HFF-Myc (cell line): ENCODE measurements at places on chromosomes 11 and 22.

DNA sequence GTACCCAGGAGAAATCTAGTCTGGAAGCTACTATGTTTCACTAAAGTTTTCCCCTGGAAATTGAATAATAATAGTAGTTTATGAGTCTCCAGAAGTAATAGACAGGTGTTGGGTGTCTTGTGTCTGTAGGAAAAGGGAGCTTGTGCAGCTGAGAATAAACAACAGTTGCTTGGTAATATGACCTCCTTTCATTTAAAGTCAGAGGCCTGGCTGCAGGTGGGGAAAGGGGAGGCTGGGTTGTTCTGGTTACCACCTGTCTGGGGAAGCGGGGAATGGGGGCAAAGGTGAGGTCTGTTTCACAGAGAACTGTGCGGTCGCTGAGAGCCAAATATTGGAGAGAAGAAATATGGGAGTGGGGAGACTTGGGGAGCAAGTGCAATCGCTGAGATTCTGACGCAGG, 3.3 kb upstream of the GRAMD1B start:
- DNase-seq: no peak

- no peak for DNase-seq
Observed at GRCh38 chr11:36825251-36825650, 227.2 kb upstream of the RAG2 start.

- DNase-seq: no peak
Observed at GRCh38 chr11:128905345-128906184, 14.4 kb downstream of the KCNJ5 start.

GRCh38 chr11:35334385-35335090, 84.8 kb downstream of the SLC1A2 start:
- DNase-seq: no peak

GRCh38 chr11:62137276-62137861, 13.6 kb downstream of the INCENP start:
- DNase-seq: no peak

DNA sequence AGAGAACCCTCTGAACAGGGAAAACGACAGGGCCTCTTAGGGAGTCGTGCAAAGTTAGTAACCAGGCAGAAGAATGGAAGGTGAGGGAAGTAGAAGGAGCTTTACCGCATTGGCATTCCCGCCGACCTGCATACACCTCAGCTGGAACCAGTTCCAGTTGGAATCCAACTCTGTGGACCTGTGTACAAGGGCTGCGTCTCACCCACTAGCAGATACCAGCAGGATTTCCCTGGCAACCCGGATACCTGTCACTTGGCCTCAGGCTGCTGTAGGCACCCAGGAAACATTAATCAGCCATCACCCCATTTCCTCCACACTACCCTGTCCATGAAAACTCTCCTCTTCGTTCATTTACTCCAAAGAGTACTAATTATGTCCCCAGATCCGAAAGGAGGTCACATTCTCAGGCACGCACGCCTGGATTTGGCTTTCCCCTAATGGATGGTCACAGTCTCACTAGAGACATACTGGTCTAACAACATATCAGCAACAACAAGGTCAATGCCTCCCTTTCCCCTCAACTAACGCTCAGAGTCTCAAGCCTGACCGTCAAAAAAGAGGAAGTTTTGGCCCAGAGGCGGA, 842 bp downstream of the ARFGAP2 start:
- DNase-seq: no peak

DNA sequence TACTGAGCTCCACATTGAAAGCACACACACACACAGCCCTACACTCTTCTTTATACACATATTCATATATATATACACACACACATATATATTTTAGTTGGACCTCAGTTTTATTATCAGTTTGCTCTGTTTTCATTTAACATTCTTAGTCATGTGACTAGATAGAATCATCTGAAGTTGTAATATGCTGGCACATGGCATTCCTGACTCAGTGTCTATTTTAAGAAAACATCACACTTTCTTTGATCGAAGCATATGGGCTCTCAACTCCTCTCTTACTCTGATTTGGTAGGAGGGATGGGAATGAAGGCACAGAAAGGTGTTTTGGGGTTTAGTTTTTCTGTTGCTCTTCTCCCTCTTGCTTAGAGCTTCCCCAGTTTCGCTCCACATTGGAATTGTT, 24.8 kb downstream of the AMOTL1 start:
- no peak for DNase-seq

DNA sequence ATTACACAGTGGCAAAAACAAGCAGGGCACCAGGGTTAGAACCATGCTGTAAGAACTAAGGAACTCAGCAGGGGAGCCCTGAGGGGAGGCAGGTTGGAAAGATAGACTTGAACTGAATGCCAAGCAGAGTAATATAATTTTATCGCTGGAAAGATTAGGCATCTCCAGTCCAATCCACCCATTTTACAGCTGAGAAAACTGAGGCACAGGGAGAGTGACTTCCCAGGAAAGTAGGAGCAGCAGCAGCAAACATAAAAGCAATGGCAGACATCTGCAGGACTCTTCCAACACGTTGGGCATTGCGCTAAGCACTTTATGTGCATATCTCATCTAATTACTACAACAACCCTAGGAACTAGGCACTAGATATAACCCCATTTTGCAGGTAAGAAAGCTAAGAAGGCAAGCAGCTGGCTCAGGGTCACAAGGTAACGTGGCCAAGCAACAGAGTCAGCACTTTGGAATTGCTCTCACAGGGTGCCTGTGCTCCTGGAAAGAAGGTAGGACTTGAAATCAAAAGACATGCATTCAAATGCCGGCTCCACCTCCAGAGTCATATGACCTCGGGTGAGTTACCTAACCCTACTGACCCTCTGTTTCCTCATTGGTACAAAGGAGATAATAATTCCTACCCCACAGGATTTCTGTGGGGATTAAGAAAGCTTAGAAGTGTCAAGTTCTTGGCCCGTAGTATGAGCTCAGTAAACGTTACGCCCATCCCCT, 215.3 kb downstream of the BARX2 start:
- no peak for DNase-seq

DNA sequence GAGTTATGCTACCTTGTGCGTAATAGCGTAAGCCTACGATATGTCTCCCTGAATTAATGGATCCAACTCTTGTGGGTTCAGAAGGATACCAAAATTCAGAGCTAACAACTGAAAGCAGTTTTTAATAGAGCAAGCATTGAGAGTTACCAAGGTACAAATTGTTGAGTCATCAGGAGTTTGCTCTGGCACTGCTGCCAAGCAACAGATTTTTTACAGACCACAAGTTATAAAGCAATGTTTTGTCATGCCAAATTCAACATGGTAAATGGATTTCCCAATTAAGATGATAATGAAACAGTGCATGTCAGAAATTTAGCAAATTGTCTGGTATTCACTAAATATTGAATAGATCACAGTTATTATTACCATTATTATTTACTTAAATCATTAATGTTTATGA, 295.6 kb downstream of the NELL1 start:
- no peak for DNase-seq

DNA sequence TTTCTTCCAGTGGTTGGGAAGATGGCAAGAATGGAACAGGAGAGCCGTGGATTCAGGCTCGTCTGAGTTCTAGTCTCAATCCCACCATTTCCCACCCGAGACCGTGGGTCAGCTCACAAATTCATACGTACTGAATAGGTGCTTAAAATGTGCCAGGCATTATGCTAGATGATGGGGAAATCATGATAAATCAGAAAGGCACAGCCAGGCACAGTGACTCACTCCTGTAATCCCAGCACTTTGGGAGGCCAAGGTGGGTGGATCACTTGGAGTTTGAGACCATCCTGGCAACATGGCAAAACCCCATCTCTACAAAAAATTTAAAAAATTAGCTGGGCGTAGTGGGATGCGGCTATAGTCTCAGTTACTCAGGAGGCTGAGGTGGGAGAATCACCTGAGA, 7.1 kb downstream of the TRIOBP start:
- no peak for DNase-seq

- DNase-seq: no peak
Observed at GRCh38 chr11:1628506-1629325, 859 bp upstream of the KRTAP5-5 start.

DNA sequence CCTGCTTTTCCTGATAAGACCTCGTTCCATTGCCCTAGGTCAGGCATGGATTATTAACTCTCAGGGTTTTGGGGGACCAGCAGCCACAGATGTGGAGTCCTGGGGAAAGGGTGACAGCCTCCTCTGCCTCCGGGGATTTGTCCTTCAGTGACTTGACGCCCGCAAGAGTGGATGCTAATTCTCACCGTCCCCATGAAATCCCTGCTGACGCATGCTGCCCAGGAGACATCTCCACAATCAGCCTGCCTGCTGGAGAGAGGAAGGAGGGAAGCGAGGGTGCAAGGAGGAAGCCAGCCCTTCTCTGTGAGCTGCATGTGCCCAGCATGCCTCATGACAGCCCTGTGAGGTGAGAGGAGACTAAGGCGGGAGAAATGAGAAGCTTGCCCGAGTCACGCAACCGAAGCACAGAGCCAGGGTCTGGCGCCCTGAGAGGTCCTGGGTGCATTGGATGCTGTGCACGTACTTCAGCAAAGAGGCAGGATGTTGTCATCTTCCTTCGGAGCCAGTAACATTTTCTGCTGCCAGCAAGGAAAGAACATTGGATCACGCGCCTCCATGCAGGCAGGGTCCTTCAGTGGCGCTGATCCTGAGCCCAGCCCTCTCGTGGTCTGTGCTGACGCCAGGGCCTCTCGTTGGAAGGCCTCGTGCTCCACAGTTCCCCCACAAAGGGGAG, 27.3 kb upstream of the KRTAP5-6 start:
- no peak for DNase-seq

- no peak for DNase-seq
Observed at GRCh38 chr11:102809971-102810370, 12.0 kb upstream of the MMP1 start.

DNA sequence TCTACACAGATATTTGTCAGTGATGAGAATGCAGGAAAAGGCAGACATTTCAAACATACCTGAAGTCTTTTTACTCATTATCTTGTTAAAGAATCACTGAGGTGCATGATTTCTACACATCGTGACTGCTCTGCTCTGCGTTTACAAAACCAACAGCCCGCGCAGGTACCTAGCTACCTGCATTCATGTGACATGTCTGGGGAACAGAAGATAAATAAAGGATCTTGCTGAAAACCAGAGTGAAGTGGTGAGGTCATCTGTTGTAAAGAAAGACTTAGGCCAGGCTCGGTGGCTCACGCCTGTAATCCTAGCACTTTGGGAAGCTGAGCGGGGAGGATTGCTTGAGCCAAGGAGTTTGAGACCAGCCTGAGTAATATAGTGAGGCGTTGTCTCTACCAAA, 15.7 kb downstream of the ASPHD2 start:
- DNase-seq: no peak

DNA sequence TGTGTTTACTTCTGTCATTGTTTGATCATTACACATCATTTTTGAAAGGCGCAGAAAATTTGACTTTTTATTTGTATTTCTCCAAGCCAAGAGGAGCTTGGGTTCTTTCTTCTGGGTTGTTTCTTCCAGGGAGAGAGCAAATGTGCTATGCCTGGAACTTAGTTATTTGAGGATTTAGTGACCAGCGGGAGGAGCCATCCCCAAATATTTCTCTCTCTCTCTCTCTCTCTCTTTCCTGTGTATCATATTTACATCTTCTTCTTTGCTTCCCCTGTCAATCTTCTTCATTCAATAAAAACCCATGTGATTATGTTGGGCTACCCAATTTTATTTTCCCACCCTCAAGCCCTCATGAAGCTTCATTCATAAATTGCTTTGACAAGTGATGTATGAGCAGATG, 534.5 kb downstream of the LRRC4C start:
- no peak for DNase-seq

GRCh38 chr11:116851626-116852025, 14.2 kb upstream of the APOA1 start:
- no peak for DNase-seq

DNA sequence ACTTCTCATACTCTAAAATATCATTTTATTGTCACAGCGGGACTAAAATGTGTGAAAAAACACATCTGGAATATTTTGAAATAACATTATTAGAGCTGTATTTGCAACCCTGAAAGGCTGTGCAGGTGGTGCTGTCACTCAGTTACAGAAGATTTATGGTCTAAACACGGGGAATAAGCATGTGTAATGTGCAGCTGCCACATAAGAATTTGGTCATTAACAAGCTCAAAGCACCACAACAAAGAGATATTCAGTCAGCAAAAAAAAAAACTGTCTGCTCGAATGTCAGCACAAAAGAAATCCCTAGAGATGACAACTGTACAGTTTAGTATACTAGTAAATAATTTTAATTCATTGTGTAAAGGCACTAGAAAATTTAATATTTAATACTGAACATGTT, 31.3 kb downstream of the TMEM123 start:
- DNase-seq: no peak

DNA sequence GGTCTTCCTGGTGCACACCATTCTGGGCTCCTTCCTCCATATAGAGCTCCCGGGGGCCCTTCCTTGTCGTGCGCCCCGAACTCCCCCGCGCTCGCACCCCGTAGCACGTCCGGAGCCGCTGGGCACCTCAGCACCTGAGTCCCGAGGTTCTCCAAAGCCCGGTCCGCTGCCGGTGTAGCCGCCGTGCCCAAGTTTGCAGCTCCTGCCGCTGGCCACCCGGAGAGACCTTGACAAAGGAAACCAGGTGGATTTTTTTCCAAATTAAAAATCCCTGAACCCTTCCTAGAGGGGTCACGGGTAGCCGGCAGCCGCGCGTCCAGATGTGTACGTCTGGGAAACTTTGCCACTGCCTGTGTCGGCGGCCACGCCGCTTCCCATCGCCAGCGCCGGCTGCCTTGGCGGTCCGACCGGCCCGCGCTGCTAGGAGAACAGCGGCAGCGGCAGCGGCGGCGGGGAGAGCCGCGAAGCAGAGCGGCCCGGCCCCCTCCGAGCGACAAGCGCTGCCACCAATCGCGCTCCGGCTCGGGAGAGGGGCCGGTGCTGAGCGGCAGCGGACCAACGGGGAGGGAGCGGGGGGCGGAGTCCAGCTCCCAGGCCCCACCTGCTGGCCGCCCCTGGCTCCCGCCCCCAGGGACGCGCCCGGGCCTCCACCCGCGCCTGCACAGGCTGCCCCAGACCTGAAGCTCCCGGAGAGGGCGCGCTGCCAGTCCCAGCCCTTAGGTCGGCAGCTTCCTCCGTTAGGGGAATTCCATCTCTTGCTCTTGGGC, at the start of gene GALNT18:
Gene GALNT18 (minus strand): TSS at position 433 of the 767 bp plus-strand sequence.
- peak; percentile 56 for DNase-seq

GRCh38 chr11:94785509-94785908, 17.4 kb downstream of the AMOTL1 start:
- DNase-seq: no peak

DNA sequence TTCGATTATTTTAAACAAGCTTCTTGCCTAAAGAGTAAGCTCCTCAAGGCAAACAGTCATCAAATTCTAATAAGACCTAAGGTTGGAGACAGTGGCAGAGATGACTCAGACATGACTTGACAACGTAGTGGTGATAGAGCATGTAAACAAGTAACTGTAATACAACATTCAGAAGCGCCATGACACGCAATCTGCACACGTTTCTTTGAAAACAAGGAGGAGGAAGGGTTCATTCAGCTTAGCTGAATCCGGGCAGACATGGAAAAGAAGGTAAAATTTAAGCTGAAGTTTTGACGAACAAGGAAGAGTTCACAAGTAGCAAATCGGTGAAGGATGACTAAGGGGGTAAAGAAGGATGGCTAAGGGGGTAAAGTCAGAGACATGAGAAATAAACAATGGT, 152.4 kb upstream of the ZC3H12C start:
- peak; percentile 15 for DNase-seq

- DNase-seq: no peak
Observed at GRCh38 chr22:28955817-28956216, 72.4 kb downstream of the ZNRF3 start.
